H7 (cell line): ENCODE measurements at places on chromosomes 7 and 10. TPM values are rescaled to one million over a fixed set of nuclear protein-coding genes. Genes with fewer than 3 reads are reported as not detected.

CTAGE8 gene
- not detected in 2 replicates for total RNA-seq

TRAPPC14 gene
- 13.6 and 14.8 TPM in 2 replicates for total RNA-seq

CYP3A5 gene
- 0.31 TPM in 1 of 2 replicates, not detected in the other for total RNA-seq

DNA sequence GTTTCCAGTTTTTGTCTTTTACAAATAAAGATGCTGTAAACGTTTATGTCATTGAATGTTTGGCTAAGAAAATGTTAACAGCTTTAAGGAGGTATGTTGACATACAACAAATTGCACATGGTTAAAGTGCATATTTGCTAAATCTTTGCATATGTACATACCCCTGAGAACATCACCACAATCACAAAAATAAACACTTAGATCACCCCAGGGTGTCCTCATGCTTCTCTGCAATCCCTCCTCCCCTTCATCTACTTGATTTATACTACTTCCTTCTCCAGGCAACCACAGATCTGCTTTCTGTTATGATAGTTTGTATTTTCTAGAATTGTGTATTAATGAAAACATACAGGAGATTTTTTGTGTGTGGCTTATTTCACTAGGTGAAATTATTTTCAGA, 209.5 kb downstream of the GLRX3 start:
- DNase-seq, result no peak

- no peak for DNase-seq
These were observed 50.3 kb downstream of the PIK3CG start for GRCh38 chr7:106915407-106915806.

- no peak for DNase-seq
These were observed 6.6 kb downstream of the CPA1 start for GRCh38 chr7:130386876-130387275.

DNA sequence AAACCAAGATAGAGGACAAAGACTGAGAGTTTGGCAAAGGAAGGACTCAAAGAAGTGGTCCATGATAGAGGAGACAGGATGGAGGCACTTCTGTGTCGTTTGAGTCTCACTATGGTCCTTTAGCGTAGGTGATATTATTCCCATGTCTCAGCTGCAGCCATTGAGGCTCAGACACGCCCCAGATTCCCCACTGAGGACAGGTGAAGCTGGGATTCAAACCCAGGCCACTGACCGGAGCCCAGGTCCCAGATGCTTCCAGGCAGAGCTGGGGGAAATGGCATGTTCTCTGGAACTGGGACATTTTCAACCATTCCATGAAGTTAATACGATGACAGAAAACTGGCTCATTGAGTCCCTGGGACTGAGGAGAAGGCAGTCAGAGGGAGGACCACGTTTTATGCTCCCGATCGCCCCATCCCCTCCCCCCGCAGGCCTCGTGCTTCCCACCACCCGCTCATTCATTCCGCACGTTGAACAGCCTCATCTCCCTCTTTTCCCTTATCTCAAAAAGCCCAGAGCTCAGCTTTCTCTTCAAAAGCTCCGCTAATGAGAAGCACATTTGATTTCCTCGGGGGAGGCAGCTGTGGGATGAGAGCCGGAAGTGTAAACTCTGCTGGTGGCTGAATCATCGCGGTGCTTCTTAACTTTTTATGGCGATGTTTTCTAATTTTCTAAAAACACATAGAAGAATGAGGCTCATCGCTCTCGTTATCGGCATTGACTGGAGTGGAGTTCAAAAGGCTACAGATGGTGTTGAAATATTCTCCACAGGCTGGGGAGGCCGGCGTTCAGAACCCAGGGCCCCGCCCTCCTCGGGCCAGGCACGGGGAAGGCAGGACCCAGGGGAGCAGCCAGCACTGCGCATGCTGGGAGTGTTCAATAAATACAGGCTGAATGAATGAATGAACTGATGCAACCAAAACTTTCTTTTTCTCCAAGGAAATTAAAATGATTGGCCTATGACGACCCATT, 64.0 kb downstream of the OAT start:
- peak; percentile 77 for DNase-seq

- DNase-seq, result peak; percentile 67
These were observed 52.6 kb upstream of the FAM180A start for GRCh38 chr7:135801045-135801693.
